ENCODE measurements at places on chromosomes 11 and 22.

DNA sequence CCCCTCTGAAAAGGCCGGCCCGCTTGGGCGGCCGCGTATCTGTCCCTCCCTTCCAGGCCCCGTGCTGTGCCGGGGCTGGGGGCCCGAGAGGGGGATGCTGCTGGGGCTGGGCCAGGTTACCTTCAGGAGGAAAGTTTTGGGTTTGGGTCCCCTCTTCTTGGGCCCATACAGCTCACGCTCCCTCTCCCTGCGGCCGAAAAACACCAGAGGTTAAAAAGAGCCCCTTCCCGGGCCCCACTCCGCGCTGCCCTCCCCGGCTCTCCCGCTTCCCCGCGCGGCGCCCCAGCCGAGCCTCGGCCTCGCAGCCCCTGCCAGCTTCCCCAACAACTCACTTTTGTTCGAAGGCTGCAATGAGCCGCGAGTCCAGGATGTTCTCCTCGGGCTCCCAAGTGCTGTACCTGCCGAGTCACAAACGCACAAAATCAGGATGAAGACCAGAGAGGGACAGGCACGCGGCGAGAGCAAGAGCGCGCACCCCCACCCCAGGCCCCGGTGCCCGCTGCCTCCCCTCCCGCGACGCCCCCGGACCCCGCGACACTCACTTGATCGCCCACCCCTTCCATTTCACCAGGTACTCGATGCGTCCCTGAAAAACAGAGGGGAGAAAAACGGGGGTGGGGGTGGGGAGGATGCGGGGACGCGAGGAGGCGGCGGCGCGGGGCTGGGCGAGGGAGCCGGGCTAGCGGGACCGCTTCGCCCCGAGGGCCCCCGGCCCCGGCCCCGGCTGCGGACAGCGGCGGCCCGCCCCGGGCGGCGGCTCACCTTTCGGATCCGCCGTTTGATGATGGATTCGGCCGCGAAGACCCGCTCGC is 450 bp downstream of the CBX6 start:
- peak; percentile 56 for DNase-seq

GRCh38 chr11:3962406-3962840 is 107.0 kb downstream of the STIM1 start:
- DNase-seq, result no peak

- DNase-seq, result no peak
Measured at GRCh38 chr11:88100151-88100550, 75.1 kb downstream of the RAB38 start.

DNA sequence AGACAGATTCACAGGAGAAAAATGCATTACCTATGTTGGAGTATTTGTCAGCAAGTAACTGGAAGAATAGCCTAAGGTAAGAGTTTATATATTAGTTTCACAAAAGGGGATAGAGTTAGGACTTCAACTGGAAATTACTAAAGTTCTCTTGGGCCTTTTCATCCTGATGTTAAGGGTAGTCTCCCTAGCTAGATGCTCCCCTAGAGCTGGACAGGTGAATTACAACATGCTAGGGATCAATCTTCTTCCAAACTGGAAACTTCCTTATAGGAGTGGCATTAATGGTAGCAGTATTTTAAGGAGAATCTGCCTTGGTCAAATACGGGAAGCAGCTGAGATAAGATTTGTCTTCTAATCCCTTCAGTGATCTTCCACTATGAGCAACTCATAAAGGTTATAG is 632.8 kb upstream of the RAG2 start:
- DNase-seq, result no peak

GRCh38 chr11:32489464-32489863 is 54.1 kb upstream of the WT1 start:
- no peak for DNase-seq

DNA sequence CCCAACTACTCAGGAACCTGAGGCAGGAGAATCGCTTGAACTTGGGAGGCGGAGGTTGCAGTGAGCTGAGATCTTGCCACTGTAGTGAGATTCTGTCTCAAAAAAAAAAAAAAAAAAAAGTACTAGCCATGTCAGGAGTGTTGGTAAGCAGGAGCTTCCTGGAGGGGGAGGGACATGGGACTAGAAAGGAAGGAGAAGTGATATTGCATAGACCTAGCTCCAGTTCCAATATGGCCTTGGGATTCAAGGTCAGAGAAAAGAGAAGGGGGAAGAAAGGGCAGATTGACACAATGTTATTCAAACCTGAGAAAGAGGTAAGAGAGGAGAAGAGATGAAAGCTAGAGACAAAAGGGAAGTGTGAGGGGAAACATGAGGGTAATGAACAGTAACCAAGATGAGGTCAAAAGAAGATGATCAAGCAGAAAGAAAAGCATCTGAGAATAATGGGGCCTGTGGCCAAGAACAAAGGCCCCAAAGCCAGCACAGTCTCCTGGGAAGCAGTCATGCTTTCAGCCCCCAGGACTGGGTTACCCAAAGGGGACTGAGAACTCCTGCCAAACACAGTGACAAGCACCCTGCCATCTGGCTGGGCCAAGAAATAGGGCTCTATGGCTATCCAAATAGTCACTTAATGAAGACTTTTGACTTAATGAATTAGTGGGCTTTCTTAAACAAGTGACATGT is 51.7 kb upstream of the FTH1 start:
- DNase-seq, result no peak

- no peak for DNase-seq
Measured at GRCh38 chr11:132971351-132971750, 561.0 kb downstream of the OPCML start.

DNA sequence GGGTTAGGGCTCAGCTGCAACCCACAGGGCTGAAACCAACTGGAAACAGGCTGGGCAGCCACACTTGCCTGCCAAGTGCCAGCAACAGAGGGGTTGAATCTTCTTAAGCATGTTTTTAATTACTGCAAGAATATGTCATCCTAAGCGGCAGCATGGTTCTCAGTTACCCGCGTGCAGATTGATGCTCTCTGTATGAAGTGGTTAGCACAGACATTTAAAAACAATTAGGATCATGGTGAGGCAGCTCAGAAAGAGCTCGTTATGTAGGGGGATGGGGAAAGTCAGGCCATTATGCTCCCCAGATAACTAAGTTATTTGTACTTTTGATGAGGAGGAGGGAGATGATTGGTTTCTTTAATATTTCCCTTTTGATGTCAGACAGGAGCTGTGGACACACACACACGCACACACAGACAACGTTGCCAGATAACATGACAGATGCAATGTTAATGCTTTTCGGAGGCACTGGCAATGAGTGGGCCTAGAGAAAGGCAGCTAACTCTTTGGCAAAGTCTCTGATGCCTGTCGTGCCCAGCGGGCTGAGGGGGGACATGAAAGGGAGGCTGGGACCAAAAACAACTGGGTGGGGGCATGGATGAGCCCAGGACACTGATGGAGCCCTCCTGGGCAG is 389.7 kb downstream of the NXPE2 start:
- DNase-seq, result no peak

Data from GM13977 (cell line).